Left cardiac atrium (tissue), 4 donors: ENCODE measurements at places on chromosomes 11 and 22.

DNA sequence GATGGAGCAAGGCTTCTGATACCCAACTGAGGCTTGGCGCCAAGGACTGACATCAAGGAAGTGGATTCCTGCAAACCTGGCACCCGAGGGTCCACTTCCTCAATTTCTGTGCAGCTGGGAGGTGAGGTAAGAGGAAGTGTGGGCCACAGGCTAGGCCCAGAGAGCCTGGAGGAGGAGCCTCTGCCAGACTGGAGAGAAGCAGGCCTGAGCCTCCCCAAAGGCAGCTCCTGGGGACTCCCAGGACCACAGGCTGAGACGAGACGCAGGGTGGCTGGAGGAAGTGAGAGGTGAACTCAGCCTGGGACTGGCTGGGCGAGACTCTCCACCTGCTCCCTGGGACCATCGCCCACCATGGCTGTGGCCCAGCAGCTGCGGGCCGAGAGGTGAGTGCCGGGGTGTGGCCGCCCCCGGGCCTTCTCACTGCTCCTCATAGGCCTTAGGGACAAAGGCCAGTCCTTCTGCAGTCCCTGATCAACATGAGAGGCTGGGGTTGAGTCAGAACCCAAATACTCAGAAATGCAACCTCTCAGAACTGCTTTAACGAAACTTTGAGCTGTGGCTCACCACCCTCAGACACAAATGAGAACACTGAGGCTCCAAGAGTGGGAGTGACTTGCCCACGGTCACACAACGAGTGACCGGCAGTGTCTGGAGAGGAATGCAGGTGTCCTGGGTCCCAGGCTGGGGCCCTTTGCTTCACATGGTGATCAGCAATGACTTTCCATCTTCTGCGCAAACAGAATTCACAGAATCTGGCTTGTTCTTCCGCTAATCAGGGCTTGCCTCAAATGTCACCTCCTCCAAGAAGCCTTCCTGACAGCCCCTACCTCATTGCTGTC lies at the start of gene NCF4:
Gene NCF4 (plus strand): TSS at position 186 of the 839 bp plus-strand sequence. CDS start 166 bp downstream, at position 352.
- peak; percentile 62 for DNase-seq

DNA sequence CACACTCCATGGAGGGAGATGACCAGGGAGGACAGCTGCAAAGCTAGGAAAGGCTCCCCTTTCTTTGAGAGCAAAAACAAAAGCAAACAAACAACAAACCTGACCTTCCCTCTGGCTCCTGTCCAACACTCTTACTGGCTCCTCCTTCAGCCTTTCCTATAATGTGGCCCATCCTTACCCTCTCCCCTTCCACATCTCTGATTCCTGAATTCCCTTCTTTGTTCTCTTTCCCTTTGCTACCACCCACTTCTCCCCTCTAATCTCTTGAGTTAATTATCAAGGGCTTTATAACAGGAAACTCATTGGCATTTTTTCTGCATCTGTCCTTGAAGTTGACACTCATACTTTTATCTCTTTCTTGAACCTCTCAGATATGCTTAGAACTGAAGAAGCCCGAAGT lies 56.3 kb downstream of the ZNF280B start:
- no peak for DNase-seq

GRCh38 chr11:1891831-1892115 lies at the start of gene PRR33:
Gene PRR33 (minus strand): TSS chr11:1891895. CDS start chr11:1890584, 1,311 bp downstream.
- no peak for DNase-seq

DNA sequence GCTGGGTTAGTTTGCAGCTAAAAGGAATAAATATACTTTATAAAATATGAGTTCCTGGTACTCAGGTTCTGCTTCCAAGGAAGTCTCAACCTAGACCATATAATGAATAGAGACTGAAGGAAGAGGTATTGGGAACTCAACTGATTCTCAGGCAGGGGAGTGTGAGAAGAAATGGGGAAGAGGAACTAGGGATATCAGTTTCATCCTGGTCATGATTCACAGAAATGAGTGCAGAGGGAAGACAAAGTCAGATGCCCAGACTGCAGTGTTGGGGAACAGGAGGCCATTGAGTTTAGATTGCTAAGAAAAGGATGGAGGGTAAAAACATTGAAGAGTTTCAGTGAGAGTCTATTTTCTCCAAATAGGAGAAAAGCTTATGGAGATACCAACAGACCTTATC lies 28.8 kb downstream of the PLAAT5 start:
- no peak for DNase-seq

DNA sequence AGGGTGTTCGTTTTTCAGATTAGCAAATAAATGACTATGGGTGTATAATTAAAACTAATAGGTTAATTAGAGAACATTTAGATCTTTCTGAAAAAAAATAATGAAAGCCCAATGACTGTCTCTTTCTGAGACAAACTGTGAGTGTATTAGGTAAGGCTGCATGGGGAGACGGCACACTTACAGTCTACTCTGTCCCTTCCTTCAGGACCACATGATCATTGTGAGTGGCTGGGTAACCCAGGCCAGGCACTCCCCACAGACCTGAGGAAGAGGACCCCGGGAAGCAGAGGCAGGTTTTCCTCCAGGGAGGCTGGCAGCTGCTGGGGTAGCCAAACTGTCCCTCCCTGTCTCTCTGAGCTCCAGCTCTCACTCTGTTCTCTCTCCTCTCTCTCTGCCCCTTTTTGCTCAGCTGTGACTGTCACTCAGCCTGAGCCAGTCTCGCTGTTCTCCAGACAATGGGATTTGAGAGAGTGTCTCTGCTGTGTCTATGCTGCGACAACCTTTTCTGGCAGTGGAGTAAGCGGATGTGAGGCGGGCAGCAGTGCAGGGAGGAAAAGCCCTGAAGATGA lies 83.1 kb upstream of the NCAM1 start:
- DNase-seq: no peak

DNA sequence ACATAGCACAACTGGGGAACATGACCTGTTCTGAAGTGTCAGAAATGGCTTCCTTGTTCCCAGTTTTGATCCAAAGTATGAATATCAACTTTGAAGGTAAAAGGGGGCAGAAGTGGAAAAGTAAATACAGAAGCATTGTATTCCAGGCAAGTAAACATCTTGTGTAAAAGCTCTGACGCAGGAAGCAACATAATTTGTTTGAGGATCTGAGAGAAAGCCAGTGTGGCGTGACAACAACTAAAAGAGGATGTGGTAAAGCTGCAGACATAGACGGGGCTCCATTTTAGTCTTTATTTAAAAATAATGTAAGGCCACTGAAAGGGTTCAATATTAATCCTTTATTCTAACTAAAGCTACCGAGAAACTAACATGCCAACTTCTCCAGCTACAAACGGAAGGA lies 310.2 kb downstream of the DLG2 start:
- DNase-seq: no peak

GRCh38 chr11:3170756-3171650 lies 5.9 kb upstream of the OSBPL5 start:
- peak; percentile 10 for DNase-seq

- DNase-seq: no peak
Measured at GRCh38 chr11:34566208-34566551, 52.6 kb upstream of the ELF5 start.

DNA sequence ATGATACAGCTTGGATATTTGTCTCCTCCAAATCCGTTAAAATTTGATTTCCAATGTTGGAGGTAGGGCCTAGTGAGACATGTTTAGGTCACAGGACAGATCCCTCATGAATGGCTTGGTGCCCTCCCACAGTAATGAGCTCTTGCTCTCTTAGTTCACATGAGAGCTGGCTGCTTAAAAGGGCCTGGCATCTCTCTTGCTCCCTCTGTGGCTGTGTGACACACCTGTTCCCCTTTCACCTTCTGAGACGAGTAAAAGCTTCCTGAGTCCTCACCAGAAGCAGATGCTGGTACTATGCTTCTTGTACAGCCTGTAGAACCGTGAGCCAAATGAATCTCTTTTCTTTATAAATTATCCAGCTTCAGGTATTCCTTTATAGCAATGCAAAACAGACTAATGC lies 3.5 kb downstream of the VPS37C start:
- no peak for DNase-seq

GRCh38 chr11:47725442-47726117 lies 10.4 kb upstream of the AGBL2 start:
- no peak for DNase-seq

GRCh38 chr22:22024440-22024839 lies 41.9 kb upstream of the TOP3B start:
- no peak for DNase-seq
